ENCODE measurements at places on chromosomes 1 and 21.

DNA sequence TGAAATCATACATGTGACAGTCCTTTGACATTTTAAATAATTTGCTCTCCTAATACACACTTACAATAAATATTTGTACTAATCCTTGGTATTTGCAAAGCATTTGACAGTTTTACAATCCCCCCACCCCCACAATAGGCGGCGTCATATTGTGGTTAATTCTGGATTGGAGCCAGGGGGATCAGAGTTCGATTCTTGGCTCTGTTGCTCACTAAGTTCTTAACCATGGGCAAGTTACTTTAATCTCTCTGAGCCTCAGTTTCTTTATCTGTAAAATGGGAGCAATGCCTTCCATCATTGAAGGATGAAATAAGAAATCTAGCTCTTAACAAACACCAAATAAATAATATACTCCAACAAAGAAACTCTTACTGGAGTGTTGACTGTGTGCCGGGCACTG lies 23.8 kb downstream of the CACNA1S start:
- H3K27me3 ChIP-seq: no peaks in the 10 kb centered on the region
- H3K27ac ChIP-seq: no peak overlapping the region
- H3K36me3 ChIP-seq: no peaks in the 10 kb centered on the region
- no peak overlapping the region for H3K4me3 ChIP-seq
- no peaks in the 10 kb centered on the region for H3K4me1 ChIP-seq

DNA sequence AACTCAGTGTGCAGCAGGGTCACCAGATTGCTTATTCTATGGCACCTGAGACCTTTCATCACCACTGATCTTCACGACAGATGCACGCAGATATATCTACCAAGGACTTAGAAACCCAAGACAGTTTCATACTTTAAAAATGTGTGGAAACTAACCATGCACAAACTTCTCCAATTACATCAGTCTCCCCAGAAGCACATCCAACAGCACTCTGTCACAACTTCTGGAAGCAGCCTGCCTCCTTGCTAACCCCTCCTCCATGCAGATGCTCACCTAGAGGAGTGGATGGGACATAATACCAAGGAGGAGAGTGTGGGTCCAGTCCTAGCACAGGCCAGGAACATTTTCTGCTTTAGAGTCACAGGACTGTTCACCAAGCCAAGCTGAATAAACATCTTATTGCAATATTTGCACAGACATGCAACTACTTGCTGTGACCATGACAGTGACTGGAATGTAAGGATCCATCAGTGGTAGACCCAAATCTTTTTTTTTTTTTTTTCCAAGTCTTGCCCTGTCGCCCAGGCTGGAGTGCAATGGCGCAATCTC lies 69.4 kb downstream of the HIVEP3 start:
- H3K4me3 ChIP-seq: no peak overlapping the region
- no peaks in the 10 kb centered on the region for H3K36me3 ChIP-seq
- no peaks in the 10 kb centered on the region for H3K27me3 ChIP-seq
- no peaks in the 10 kb centered on the region for H3K4me1 ChIP-seq
- DNase-seq: no peak

DNA sequence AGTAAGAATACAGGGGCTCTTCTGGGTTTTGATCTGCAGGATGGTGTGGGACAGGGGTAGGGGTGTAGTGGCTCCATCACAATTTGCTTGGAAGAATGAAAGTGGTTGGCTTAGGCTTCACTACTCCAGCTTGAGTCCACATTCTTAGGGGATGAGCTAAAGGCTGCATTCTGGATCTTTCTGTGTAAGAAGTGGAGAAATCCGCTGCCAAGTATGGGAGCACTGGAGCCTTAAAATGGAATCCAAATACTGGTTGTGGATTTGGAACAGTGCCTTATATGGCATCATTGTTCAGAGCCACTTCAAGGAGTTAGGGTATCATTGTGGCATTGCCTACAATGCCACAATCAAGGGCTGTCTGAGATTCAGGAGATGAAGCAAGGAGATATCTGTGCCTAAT lies 187.1 kb downstream of the LMO4 start:
- H3K36me3 ChIP-seq: no peaks in the 10 kb centered on the region
- no peaks in the 10 kb centered on the region for H3K27me3 ChIP-seq
- no peak for DNase-seq
- no peaks in the 10 kb centered on the region for H3K4me1 ChIP-seq

DNA sequence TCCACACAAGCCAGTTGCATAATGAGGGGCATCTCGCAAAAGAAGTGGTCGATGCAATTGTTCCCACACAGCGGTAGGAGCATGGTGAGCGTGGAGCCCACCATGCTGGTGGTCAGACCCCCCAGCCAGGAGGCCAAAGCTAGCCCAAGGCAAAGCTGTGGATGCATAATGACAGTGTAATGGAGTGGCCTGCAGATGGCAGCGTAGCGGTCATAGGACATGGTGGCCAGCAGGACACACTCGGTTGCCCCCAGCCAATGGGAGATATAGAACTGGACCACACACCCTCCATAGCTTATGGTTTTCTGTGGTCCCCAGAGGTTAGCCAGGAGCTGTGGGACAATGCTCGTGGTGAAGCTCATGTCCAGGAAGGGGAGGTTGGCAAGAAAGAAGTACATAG lies 4.3 kb downstream of the OR2C3 start:
- DNase-seq: no peak
- H3K27me3 ChIP-seq: no peaks in the 10 kb centered on the region
- no peaks in the 10 kb centered on the region for H3K4me1 ChIP-seq
- H3K4me3 ChIP-seq: no peak overlapping the region
- no peak overlapping the region for H3K27ac ChIP-seq

DNA sequence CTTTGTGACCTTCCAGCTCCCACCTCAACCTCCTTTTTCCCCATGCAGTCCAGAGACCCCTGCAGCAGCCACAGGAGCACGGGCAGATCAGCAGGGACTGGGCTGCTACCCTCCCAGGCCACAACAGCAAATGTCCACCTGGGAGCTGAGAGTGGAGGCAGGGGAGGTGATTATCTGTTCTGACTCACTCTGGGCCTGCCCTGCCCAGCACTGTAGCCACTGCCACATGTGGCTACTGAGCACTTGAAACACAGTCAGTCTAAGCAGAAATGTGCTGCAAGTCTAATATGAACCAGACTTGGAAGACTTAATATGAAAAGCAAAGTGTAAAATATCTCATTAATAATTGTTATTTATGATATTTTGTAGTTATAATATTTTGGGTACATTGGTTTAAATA lies 148.9 kb upstream of the VANGL1 start:
- no peaks in the 10 kb centered on the region for H3K36me3 ChIP-seq
- no peak overlapping the region for H3K4me3 ChIP-seq
- no peak overlapping the region for H3K27ac ChIP-seq
- DNase-seq: no peak
- peaks cover 1% of the 10 kb centered on the region for H3K4me1 ChIP-seq
- no peaks in the 10 kb centered on the region for H3K27me3 ChIP-seq

- no peak overlapping the region for H3K27ac ChIP-seq
- H3K4me3 ChIP-seq: no peak overlapping the region
- no peaks in the 10 kb centered on the region for H3K27me3 ChIP-seq
These were observed 148.6 kb downstream of the GRIK3 start for GRCh38 chr1:36885540-36886357.

GRCh38 chr1:151686561-151686960 lies 30.0 kb downstream of the CELF3 start:
- H3K27ac ChIP-seq: no peak overlapping the region
- DNase-seq: no peak
- no peak overlapping the region for H3K4me3 ChIP-seq
- no peaks in the 10 kb centered on the region for H3K36me3 ChIP-seq

- no peaks in the 10 kb centered on the region for H3K4me1 ChIP-seq
- no peaks in the 10 kb centered on the region for H3K27me3 ChIP-seq
- H3K36me3 ChIP-seq: no peaks in the 10 kb centered on the region
- no peak overlapping the region for H3K4me3 ChIP-seq
- no peak overlapping the region for H3K27ac ChIP-seq
- no peak for DNase-seq
These were observed 91.6 kb upstream of the COL6A1 start for GRCh38 chr21:45889961-45890360.

DNA sequence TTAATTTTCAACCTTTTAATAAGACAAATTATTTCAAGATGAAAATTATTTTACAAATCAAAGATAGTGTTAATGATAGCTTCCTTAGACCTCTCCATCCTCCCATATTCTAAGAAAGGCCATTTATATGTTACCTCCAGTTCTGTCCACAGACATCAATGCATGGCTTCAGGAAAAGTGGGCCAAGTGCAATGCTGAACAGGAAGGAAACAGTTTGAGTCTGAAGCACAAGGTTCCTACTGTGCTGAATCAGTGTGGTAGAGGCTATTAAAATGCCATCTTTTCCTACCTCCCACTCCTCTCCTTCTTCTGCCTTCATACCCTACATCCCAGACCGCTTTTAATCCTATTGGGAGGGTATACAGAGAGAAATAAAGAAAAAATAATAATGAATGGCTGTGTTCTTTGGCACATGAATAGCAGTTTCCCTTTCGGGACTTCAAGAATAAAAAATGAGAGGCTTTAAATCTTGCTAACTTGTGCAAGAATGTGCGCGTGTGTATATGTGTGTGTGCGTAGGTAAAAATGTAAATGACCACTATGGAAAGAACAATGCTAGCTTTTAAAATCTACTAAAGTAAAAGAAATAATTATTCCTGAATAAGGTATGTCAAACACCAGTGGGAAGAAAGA lies 62.6 kb upstream of the C1orf105 start:
- H3K4me3 ChIP-seq: no peak overlapping the region
- H3K4me1 ChIP-seq: peaks cover 3% of the 10 kb centered on the region
- no peaks in the 10 kb centered on the region for H3K27me3 ChIP-seq
- H3K27ac ChIP-seq: no peak overlapping the region
- DNase-seq: no peak

DNA sequence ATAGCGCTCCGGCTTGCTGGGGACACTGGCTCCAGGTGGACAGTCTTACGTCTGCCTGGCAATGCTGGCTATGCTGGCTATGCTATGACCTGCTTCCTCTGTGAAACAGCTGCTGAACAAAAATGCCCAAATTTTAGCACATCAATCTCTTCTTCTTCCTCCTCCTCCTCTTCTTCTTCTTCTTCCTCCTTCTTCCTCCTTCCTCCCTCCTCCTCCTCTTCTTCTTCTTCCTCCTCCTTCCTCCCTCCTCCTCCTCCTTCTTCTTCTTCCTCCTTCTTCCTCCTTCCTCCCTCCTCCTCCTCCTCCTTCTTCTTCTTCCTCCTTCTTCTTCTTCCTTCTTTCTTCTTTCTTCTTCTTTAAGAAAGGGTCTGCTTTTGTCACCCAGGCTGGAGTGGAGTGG lies 401.3 kb downstream of the KIF26B start:
- no peaks in the 10 kb centered on the region for H3K36me3 ChIP-seq
- H3K27me3 ChIP-seq: no peaks in the 10 kb centered on the region
- no peaks in the 10 kb centered on the region for H3K4me1 ChIP-seq
- DNase-seq: no peak

GRCh38 chr1:162258394-162258793 lies 118.3 kb downstream of the SPATA46 start:
- H3K27me3 ChIP-seq: no peaks in the 10 kb centered on the region
- H3K27ac ChIP-seq: no peak overlapping the region
- no peak overlapping the region for H3K4me3 ChIP-seq
- DNase-seq: no peak

DNA sequence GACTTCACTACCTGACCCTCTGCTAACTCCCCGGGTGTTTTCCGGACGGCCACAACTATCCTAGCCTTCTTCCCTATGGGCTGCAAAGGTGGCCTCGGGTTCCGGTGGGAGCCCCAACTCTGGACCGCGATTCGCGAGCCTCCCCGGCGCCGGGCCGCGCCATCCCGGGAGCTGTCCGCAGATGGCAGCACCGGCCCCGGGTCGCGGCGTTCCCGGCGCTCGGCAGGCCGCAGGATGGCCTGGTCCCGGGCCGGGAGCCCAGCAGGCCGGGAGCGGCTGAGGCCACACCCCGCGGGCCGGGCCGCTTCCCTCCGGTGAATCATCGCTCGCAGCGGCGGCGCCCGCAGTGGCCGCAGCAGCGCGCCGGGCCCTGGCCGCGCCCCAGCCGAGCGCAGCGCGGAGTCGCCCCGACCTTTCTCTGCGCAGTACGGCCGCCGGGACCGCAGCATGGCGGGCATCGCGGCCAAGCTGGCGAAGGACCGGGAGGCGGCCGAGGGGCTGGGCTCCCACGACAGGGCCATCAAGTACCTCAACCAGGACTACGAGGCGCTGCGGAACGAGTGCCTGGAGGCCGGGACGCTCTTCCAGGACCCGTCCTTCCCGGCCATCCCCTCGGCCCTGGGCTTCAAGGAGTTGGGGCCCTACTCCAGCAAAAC lies at the start of gene CAPN2:
CAPN2 (plus strand) TSS at position 346 of the 656 bp plus-strand sequence; CDS start at position 448, 102 bp downstream.
- H3K27ac ChIP-seq: no peak within 1 kb of the TSS
- peaks cover 15% of the 10 kb centered on the region for H3K27me3 ChIP-seq
- peak within 1 kb of the TSS; percentile 68 for H3K4me3 ChIP-seq
- DNase-seq: no peak
- H3K36me3 ChIP-seq: no peaks in the 10 kb centered on the region

GRCh38 chr21:32463367-32463766 lies 50.9 kb downstream of the EVA1C start:
- H3K36me3 ChIP-seq: no peaks in the 10 kb centered on the region
- H3K4me3 ChIP-seq: no peak overlapping the region
- no peak overlapping the region for H3K27ac ChIP-seq
- no peak for DNase-seq

DNA sequence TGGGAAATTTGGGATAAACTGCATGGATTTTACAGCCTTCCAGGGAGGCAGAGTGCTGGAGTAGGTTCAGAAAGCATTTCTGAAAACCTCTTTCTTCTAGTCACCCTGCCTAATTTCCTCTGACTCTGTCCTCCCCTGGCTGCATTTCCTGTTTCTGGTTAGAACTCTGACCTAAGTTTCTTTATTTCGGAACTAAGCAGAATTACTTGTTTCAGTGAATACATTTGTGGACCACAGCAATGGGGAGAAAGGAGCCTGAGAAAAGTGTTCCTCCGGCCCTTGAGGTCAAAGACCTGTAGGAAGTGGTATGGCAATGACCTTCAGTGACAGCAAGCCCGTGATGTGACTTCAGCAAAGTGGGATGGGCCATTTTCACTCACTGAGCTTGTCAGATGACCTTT lies 173.4 kb upstream of the RUNX1 start:
- no peaks in the 10 kb centered on the region for H3K36me3 ChIP-seq
- no peak for DNase-seq
- no peak overlapping the region for H3K27ac ChIP-seq
- no peaks in the 10 kb centered on the region for H3K27me3 ChIP-seq

DNA sequence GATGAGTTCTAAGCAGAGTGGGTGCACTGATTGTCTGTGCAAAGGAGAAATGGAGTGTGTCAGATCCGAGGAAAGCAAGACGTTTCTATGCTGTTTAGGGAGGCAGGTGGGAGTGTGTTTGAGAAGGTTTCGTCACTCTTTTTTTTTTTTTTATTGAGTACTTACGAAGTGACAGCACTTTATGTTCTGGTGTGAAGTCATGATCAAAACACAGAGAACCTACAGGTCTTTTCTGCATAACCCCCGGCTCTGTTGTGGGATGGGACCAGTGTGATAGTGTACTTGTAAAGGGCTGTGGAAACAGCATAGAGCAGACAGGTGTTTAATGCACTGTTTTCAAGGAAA lies 26.7 kb downstream of the MIA3 start:
- peak overlapping the region; percentile 50 for H3K4me3 ChIP-seq
- no peaks in the 10 kb centered on the region for H3K36me3 ChIP-seq
- H3K27me3 ChIP-seq: no peaks in the 10 kb centered on the region
- H3K4me1 ChIP-seq: no peaks in the 10 kb centered on the region
- H3K27ac ChIP-seq: no peak overlapping the region

GRCh38 chr1:10827377-10828333 lies 31.2 kb upstream of the CASZ1 start:
- no peak overlapping the region for H3K27ac ChIP-seq
- H3K27me3 ChIP-seq: no peaks in the 10 kb centered on the region
- peaks cover 2% of the 10 kb centered on the region for H3K4me1 ChIP-seq
- H3K4me3 ChIP-seq: no peak overlapping the region
